ENCODE measurements at places on chromosomes 4 and X.

- peak; percentile 53 for DNase-seq
Measured at GRCh38 chr4:38782452-38783108, at the start of gene TLR10. Gene TLR10, minus strand, starts transcription at chr4:38782990. Its CDS starts 7,400 bp downstream, at chr4:38775590.

GRCh38 chr4:108783665-108784463 lies 21.0 kb upstream of the ETNPPL start:
- DNase-seq: no peak

DNA sequence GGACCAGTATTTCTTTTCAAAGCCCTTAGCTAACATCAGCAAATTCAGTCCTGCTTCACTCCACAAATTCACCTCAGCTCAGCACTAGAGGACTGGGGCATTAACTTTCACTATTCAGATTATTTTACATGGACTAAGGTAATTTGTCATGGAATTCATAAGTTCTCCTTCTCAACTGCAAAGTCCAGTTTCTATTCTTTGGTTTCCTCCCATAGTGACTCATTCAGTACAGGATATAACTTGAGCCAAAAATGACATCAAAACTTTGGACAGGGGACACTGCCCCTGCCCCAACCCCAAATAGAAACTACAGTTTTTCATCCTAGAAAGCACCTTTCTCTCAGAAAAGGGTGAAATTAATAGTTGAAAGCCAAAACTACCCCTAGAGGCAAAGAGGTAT lies 52.7 kb downstream of the COX7B2 start:
- DNase-seq: no peak

DNA sequence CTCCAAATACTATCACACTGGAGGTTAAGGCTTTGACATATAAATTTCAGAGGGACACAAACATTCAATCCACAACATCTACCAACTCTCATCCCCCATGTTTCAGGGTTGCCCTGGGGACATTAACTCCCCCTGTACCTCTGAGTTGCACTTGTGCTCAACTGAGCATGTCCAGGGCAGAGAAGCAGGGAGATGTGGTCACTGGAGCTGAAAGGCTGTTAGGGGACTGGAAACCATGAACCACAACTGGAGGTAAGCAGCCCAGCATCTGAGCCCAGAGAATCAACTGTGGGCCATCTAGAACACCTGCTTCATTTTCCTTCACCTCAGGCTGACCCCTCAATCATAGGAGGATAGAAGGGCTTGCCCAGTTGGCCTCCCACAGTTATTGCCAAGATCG lies 641.1 kb downstream of the MID1IP1 start:
- DNase-seq: no peak

DNA sequence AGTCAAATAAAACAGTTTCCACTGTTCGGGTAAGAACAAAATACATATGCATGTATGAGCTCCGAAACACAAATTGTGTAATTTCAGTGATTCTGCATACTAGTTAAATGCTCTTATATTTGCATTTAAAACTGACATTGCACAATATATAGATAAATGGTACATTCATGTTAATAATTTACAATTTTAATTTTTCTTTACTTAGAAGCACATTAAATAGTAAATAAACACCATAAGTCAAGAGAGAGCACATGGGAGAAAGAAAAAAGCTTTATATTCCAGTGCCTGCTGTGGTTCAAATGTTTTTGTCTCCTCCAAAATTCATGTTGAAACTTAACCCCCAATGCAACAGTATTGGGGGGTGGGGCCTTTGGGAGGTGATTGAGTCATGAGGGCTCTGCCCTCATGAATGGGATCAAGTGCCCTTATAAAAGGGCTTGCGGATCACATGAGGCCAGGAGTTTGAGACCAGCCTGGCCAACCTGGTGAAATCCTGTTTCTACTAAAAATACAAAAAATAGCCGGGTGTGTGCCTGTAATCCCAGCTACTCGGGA lies 322.9 kb downstream of the BCOR start:
- no peak for DNase-seq

GRCh38 chr4:154597798-154598774 lies 7.5 kb upstream of the FGA start:
- DNase-seq: no peak

GRCh38 chr4:7448036-7448435 lies 13.3 kb upstream of the PSAPL1 start:
- no peak for DNase-seq

DNA sequence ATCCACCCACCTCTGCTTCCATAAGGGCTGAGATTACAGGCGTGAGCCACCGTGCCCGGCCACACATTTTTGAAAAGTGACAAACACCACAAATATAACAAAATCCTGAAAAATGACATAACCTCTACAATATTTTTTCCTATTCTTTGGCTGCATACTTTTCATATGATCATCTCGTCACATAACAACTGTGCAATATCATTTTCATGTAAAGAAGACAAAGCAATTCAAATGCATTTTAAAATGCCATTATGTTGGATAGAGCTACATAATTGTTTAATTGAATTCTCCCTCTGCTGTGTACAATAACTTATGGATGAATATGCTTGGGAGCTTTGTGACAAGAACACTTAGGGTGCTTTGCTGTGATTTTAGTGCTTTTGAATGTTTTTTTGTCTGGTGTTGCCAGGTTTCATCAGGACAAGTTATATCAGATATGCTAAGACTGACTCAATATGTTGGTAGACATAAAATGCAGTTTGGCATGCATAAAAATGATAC lies 132.9 kb downstream of the CHIC2 start:
- no peak for DNase-seq

DNA sequence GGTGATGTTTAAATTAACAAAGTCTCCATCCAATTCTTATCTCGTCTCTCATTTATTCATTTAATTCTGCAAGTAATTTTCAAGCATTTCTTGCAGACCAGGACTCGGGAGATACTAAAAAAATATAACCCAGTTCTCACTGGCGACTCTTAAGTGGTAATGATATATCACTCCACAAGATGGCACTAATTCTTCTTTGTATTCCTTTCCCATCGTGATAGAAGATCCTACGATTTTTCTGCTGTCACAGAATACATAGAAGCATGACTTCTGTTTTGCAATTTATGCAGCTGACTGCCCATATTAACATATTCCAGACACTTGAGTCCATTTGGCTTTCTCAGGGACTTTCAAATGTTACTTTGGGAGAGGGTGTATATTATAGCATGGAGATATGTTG lies 64.0 kb upstream of the FGF13 start:
- DNase-seq: peak; percentile 32

GRCh38 chr4:56149591-56149990 lies 200.8 kb downstream of the CEP135 start:
- no peak for DNase-seq

DNA sequence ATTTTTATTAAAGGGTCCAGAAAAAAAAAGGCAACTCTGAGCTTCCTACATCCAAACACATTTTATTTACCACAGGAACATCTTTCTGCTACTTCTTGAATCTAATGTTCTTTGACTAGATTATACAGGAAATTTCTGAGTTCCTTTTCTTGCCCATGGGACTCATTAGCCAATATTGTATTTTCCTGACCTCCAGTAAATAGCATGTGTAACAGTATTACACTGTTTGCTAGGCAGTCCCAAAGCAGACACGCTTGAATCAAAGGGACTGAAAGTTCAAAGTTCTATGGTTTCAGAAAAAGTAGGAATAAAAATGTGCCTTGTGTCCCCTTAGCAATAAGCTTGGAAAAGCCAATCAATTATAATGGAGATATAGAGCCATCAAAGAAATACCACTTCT lies 57.4 kb downstream of the MOSPD2 start:
- no peak for DNase-seq

- no peak for DNase-seq
Measured at GRCh38 chr4:139795527-139796314, 130.1 kb downstream of the MGST2 start.

GRCh38 chrX:100316987-100317386 lies 93.1 kb downstream of the PCDH19 start:
- no peak for DNase-seq

GRCh38 chrX:153673428-153674218 lies at the start of gene PNCK:
Gene PNCK, minus strand, starts transcription at chrX:153673813. Its CDS starts 737 bp downstream, at chrX:153673076.
- DNase-seq: no peak

GRCh38 chr4:166087569-166087968 lies 214.5 kb downstream of the TLL1 start:
- no peak for DNase-seq

- no peak for DNase-seq
Measured at GRCh38 chr4:147985376-147985775, 253.5 kb downstream of the ARHGAP10 start.

DNA sequence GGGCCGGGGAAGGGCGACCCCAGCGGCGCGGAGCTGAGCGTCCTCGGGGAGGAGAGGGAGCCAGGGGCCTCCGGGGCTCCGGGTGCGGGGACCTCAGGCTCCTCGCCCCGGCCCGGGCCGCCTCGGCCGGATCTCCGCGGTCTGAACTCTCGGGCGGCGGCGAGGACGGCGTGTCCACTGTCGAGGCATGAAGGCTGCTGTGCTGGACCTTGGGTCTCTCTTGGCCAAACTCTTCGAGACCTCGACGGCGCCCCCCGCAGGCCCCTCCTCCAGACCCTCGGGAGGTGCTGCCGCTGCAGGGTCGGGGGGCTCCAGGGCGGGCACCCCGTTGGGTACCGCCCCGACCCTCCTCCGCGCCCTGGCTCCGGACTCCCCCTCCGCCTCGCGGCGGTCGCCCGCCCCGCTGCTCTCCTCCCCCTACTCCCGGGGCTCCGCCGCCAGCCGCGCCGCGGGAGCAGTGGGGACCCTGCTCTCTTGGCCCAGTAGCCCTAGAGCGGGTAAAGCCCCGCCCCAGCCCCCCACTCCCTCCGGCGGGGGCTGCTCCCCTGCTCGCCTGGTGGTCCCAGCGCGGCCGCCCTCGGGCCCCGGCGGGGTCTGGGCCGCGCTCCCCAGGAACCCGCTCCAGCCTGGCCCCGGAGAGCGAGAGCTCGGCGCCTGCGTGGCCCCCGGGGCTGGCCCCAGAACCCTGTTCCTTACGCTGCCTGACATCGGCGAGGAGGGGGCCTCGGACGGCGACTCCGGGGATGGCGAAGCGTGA lies 564 bp downstream of the FAM149A start:
- no peak for DNase-seq

DNA sequence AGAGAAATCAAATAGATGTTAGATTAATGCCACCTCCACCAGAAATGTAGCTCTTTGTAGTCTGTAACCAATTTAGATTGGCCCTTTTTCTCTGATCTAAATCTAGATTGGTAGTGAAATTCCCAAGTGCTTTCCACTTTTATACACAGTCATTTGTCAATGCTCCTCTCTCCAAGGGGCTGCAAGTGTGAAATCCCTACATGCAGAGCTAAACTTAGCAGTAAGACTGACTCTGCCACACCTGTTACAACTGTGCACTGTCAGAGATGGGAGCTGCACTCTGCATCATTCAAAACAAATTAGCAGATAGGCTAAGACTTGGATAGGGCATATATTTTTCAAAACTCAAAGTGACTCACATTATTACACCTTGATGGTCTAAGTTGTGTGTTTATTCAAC lies 9.1 kb downstream of the SERTM2 start:
- no peak for DNase-seq

- peak; percentile 85 for DNase-seq
Measured at GRCh38 chr4:1048773-1049590, 37.6 kb downstream of the FGFRL1 start.

GRCh38 chr4:109703664-109704361 lies 568 bp upstream of the CASP6 start:
- DNase-seq: peak; percentile 38
